ENCODE measurements at places on chromosomes 2 and 18.

- no peak for DNase-seq
Observed at GRCh38 chr18:12748671-12749070, 45.8 kb downstream of the PSMG2 start.

GRCh38 chr2:22800412-22800811 lies 584.6 kb upstream of the KLHL29 start:
- DNase-seq, result no peak

DNA sequence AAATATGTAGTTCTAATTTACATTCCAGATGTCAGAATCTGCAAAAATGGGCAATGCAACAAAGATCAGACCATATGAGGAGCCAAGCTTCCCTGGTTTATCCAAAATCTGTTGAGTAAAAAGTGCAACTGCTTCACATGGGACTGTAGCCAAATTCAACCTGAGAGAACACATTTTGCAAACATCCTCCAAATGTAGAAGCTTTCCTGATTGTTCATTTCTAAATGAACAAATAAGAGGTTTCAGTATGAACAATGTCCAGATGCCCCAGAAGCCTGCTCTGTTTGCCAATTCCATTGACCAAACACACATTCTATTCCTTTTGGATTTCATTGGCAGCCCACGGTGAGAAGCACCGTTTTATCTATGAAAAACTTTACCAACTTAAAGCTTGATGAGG lies 117.9 kb upstream of the OSR1 start:
- DNase-seq, result no peak

- no peak for DNase-seq
Observed at GRCh38 chr18:3451989-3452749, 2.2 kb downstream of the TGIF1 start.

DNA sequence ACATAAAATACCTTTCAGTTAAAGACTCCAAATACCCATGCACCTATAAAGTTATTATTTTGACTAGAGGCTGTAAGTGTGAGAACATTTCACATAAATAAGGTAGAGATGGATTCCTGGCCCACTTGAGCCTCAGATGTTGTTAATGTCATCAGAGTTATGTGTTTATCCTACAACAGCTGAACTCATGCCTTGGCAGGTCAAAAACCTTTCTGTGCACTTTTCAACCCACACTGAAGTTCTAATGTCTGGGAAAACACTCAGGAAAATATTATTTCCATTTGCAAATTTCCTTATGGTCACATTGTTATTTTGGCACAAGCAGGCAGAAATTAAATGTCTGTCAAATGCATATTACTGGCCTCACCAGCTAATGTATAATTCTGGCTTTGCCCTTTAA lies 209.2 kb downstream of the LNPK start:
- DNase-seq, result no peak

Data from AG08396 (cell line).